ENCODE measurements at places on chromosomes 6 and 20.
A peak's percentile ranks its signal among the peaks of the same experiment; 100 is the strongest.

DNA sequence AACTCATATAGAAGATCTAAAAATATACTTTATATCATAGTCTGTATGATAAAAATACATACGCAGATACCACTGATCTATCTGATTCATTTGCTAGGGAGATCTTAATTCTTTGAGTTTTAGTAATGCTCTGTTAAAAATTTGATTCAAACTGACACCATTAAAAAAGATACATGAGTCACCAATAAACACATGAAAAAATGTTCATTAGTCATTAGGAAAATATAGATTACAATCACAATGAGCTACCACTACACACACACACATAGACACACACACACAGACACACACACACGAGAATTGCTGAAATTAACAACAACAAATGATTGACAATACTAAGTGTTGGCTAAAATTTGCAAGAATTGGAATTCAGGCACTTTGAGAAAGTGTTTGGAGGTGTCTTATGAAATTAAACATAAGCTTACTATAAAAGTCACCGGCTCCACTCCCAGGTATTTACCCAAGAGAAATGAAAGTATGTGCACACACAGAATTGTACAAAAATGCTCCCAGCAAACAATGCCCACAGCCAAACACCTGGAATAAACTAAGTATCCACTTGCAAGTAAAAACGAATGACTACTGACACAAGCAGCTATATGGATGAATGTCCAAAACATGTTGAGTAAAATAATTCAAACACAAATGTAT, 117.7 kb upstream of the GGTLC1 start:
- DNase-seq: no peak

- no peak for DNase-seq
These were observed 16.3 kb downstream of the TFAP2B start for GRCh38 chr6:50834929-50835410.

- DNase-seq: no peak
These were observed 182.0 kb upstream of the CST7 start for GRCh38 chr20:24766826-24767622.

- no peak for DNase-seq
These were observed 7.4 kb upstream of the SLC22A2 start for GRCh38 chr6:160265869-160266476.

- DNase-seq: peak; percentile 51
These were observed 7.1 kb upstream of the NKX2-2 start for GRCh38 chr20:21520702-21521595.

DNA sequence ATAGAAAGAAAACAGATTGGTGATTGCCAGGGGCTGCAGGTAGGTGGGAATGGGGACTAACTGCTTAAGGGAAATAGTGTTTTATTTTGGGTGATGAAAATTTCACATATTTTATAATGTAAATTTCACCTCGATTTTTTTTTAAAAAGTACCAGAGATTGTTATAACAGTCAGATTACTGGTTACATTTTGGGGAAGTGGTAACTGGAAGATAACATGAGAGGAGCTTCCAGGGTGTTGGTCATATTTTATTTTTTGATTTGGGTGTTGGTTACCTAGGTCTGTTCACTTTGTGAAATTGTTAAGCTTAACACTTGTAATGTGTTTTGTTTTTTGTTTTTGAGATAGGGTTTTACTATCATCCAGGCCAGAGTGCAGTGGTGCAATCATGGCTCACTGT, 17.2 kb upstream of the CRIP3 start:
- no peak for DNase-seq

DNA sequence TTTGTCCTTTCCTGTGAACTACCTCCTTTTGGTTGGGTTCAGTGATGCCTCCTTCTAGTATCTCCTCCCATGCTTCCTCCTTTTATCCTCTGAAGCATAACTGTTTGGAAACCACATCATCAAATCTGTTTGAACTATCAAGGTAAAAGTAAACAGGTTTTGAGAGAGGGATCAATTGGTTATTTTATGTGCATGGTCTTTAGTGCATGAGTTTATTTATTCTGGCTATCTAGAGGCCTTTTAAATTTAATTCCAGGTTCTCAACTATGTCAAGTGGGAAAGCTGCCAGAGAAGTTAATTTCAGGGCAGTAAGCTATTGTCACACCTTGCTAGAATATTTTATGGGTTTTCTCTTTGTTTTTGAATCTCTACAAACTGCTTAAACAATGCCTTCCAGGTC, 54.1 kb downstream of the WASF1 start:
- DNase-seq: no peak

GRCh38 chr6:126531840-126532239, 191.9 kb downstream of the CENPW start:
- no peak for DNase-seq

- no peak for DNase-seq
These were observed 76.4 kb downstream of the PHACTR2 start for GRCh38 chr6:143754204-143754603.

DNA sequence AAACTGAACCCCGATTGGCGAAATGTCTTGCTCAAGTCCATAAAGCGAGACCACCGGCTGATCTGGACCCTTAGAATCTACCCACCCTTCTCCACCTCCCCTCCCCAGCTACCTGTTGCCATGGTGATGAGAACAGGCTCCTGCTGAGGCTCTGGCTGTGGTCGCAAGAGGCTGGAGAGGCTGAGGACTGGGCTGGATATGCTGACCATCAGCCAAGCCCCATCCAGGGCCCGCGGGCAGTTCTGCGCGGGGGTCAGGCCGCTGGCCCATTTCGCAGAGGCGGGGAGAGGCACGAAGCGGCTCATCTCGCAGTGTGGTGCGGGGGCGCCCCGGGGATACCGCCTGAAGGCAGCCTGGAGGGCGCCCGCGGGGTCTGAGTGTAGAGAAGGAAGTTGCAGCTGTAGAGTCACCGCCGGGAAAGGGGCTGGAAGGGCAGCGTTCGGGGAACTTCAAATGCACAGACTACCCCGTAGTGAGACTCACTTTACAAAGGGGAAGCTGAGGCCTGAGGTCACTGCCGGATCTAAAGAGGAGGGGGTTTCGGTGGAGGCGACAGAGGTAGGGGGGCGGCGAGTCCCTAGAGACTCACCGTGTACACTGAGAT, 671 bp downstream of the TAPBP start:
- peak; percentile 52 for DNase-seq

All from D341Med (cell line).